ENCODE measurements at places on chromosomes 12 and 14. TPM values are rescaled to one million over a fixed set of nuclear protein-coding genes. Genes with fewer than 3 reads are reported as not detected.

Gene STON2
- not detected for total RNA-seq

Gene TSPAN11
- total RNA-seq = 0.32 TPM

Gene DPPA3
- not detected for total RNA-seq

Gene PSMD9
- total RNA-seq = 35.1 TPM

Gene CNTN1
- total RNA-seq = 2.6 TPM

Gene NUAK1
- 82.8 TPM for total RNA-seq

Gene PTPRO
- under 0.01 TPM for total RNA-seq

Gene GALNT9
- not detected for total RNA-seq

Gene CISTR
- not detected for total RNA-seq

Gene AKAP3
- 1.3 TPM for total RNA-seq

Gene P2RX2
- not detected for total RNA-seq

Gene DIO3
- total RNA-seq = not detected

Gene DBX2
- total RNA-seq = not detected

Gene SCFD1
- total RNA-seq = 149 TPM

Gene FGF23
- not detected for total RNA-seq

Gene PZP
- total RNA-seq = not detected

Gene SPTB
- total RNA-seq = under 0.01 TPM

Gene CAPZA3
- not detected for total RNA-seq

Gene STAB2
- total RNA-seq = not detected

Gene TEX52
- not detected for total RNA-seq

Gene IGF1
- total RNA-seq = under 0.01 TPM

Gene UNC119B
- total RNA-seq = 18.7 TPM

Gene SLC5A8
- total RNA-seq = not detected

Gene EIF5
- total RNA-seq = 122 TPM

Gene PPP1R3E
- 5.8 TPM for total RNA-seq

Gene GPD1
- total RNA-seq = under 0.01 TPM

Gene DNAH10
- total RNA-seq = 0.64 TPM

Gene RIPK3
- total RNA-seq = 0.32 TPM

Gene SCAF11
- 114 TPM for total RNA-seq
